ENCODE measurements at places on chromosomes 5 and 9. TPM values are rescaled to one million over a fixed set of nuclear protein-coding genes. Genes with fewer than 3 reads are reported as not detected.

The PLAC8L1 gene
- polyA plus RNA-seq = 0.76 TPM

DNA sequence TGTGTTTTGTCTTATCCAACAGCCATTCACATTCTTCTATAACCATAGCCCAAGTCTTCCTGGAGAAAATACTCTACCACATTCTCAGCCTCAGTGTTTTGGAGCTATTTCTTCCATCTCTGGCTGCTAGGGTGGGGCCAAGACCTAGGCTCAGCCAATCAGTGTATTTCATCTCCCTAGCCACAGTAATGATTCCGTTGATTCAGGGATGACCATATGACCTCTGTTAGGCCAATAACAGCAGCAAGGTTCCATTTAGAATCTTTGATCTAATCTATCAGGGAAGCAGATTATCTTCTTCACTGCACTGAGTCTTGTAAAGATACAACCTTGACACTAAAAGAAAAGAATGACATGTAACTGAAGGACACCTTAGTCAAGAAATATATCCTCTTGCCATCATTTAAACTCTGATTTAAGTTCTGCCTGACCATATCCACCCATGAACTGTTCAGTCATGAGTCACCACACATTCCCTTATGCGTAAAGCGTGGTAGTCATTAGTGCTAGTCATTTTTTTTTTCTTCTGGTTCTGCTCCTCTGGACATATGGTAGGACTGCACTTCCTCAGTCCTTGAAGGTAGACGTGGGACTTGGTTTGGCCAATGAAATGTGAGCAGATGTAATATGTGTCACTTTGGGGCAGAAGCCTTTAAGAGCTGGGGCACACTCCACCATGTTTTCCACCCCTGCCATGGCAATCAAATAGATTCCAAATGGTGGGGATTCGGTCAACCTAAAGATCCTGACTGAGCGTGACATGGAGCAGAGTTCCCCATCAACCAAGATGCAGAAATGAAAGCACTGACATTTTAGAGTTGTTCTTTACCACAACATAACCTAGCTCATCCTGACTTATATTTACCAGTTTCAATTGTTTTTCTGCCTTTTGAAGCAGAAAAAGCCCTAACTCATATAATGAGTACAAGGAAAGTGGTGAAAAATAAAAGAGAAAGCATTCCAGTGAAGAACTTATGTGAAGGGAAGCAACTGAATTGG is 12.7 kb upstream of the PRELID2 start:
- DNase-seq = no peak

DNA sequence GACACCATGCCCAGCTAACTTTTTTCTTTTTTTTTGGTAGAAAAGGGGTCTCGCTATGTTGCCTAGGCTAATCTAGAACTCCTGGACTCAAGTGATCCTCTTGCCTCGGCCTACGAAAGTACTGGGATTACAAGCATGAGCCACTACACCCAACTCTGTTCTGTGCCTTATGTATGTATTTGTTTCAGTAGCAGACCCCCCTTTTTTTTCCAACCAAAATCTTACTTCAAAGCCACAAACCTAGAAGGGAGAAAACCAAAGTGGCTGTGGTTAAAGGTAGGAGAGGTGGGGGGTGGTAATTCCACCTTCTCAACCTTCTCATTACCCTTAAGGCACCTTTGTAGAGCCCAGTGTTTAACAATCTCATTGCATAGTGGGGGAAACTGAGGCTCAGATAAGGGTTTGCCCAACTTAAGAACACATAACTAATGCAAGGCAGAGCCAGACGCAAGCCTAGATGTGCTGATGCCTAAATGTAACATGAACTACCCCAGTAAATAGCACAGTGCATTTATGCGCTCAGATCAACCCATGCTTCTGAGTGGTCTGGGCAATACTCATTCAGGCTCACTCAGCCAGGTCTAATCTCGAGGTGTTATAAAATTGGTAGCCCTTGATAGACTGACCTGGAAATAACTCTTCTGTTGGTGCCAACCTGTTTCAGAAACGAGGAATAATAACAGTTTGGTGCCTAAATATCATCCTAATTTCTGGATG is 33.0 kb downstream of the ITK start:
- DNase-seq = no peak

DNA sequence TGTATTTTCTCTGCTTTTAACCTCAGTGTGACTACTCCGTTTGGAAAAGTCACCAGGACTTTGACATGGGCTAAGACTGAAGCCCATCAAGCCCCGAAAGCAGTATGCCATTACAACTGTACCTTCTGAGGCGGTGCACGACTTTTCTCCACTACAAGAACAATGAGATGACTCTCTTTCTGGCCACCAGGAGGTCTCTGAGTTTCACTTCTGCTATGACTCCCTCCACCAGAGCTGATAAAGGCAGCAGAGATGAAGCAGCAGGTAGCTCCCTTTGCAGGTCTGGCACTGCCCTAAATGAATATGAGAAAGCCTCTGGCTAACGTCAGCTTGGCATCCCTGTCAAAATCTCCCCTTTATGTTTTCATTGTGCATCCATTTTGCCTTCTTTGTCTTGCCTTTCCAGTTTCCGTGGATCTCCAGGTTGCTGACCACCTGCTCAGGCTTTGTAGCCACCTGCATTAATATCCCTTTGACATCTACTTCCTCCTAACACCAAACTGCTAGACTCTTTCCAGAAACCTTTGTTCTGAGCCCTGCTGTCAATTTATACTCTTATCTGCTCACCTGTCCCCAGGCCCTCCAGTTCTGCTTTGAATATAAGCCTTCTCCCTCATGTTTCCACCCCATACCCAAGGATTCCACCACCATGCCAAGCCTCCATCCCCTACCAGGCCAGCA is 221.7 kb downstream of the ZNF608 start:
- no peak for DNase-seq

GRCh38 chr5:114782869-114783268 is 386.8 kb downstream of the TRIM36 start:
- no peak for DNase-seq

- no peak for DNase-seq
Measured at GRCh38 chr5:141560151-141560550, 58.6 kb downstream of the DIAPH1 start.

The LYRM7 gene
- 15.2 TPM for polyA plus RNA-seq

DNA sequence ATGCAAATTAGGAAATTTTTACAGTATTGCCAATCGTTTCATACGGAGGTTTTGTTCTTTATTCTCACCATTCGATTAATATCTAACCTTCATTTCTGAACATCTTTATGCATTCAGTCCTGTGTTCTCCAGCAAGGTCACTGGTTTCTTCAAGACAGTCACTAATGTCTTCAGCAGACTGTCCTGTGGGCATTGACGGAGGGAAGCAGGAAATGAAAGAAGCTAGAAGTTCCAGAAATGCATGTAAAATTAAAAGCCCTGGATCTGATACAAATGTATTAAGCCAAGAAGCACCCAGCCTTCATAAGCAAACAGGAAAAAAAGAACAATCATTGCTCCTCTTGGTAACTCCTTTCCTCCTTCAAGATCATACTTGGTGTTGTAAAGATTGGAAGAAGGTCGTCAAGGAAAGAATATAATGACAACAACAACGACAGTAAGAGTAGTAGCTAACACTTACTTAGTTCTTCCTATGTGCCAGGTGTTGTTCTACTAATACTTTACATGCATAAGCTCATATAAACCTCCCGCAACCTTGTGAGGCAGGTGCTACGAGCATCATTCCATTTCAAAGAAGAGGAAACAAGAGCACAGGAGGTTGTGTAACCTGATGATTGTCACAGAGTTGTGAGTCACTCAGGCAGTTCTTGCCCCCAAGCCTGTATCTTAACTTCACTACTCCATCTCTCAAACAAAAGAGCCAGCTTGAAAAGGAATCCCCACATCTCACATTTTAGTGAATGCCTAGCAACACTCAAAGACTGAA is 59.9 kb upstream of the CER1 start:
- DNase-seq = no peak

- no peak for DNase-seq
Measured at GRCh38 chr5:133734916-133735315, 122.6 kb upstream of the FSTL4 start.

- DNase-seq = no peak
Measured at GRCh38 chr9:107389617-107390071, 99.9 kb downstream of the KLF4 start.

The WHRN gene
- 7.3 TPM for polyA plus RNA-seq

- DNase-seq = no peak
Measured at GRCh38 chr9:69260161-69260560, 64.9 kb upstream of the ENTREP1 start.

The NOXA1 gene
- 4.8 TPM for polyA plus RNA-seq

The DOCK8 gene
- 10.3 TPM for polyA plus RNA-seq

- no peak for DNase-seq
Measured at GRCh38 chr5:56095579-56096102, 100.9 kb upstream of the IL6ST start.

GRCh38 chr5:8944005-8944404 is 601.9 kb downstream of the SEMA5A start:
- DNase-seq = no peak

- DNase-seq = no peak
Measured at GRCh38 chr5:75465480-75465879, 45.9 kb downstream of the CERT1 start.

The SLCO4C1 gene
- 32.8 TPM for polyA plus RNA-seq

The YIPF5 gene
- 75.9 TPM for polyA plus RNA-seq

GRCh38 chr5:33691856-33692255 is 199.9 kb downstream of the ADAMTS12 start:
- DNase-seq = no peak

GRCh38 chr5:101966476-101966875 is 329.6 kb downstream of the SLCO4C1 start:
- no peak for DNase-seq

GRCh38 chr5:16108418-16108817 is 71.2 kb downstream of the MARCHF11 start:
- no peak for DNase-seq

DNA sequence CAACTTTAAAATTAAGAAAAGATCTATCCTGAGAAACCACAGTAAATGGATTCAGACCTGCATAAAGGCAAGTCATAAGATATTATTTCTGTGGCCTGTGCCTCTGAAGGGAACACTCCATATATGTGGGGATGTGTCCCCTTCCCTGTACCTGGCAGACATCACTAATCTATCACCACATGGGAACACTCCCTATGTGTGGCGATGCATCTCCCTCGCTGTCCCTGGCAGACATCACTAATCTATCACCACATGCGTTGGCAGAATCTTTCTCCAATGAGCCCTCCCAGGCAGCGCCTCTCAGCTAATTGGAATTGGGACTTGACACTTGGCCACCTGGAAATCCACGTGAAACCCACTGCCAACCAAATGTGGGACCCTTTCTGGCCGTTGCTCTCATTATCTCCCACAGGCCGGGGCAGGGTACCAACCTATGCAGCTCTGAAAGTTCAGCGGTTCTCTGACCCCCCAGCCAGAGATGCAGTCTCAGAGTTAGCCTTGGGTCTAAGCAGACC is 25.2 kb upstream of the ASS1 start:
- no peak for DNase-seq

DNA sequence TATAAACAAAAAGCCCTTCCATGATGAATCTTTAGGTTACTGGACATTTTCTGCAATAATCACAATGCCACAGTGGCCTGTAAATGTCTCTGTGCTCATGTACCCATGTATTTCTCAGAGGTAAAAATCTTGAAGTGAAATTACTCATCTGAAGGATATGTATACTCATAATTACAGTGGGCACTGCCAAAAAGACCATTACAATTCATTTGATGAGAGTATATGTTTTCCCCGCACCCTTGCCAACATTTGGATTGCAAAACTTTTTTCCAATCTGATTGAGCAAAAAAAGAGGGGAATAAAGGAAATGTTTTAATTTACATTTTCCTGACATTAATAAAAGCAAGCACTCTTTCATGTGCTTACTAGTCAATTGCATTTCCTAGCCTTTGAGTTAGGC is 110.5 kb downstream of the EPB41L4A start:
- no peak for DNase-seq

The ENTREP1 gene
- 6.0 TPM for polyA plus RNA-seq

DNA sequence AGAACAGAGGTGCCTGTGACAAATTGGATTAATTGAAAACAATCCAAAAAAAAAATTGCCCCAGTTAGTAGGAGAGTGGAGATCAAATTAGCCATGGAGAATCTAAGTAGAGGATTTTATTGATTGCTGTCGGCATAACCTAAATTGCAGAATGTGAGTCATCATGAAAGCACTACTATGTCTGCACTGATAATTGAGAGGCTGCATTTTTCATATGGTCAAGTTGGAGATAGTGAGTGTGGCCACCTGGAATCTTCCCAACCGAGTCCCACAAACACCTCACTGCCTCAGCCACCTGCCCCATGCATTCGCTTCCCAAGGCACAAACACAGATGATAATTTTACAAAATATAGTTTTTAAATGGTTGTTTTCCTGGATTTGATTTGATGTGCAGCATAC is 123.7 kb downstream of the NTRK2 start:
- no peak for DNase-seq

The DIPK1B gene
- 38.8 TPM for polyA plus RNA-seq

The IL31RA gene
- polyA plus RNA-seq = 0.06 TPM

DNA sequence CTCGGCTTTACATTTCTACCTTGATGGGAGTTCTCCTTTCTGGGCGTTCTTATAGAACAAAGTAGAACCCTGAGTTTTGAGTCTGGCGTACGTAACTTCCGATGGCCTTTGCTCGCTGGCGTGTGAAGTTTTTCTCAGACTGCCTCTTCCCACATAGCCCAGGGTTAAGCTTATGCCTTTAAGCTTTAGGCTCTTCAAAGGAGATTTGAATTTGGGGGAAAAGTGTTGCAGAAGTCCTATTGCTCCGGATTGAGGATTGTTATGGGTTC is 13.7 kb upstream of the FBP2 start:
- DNase-seq = no peak

The C9orf153 gene
- 0.06 TPM for polyA plus RNA-seq

DNA sequence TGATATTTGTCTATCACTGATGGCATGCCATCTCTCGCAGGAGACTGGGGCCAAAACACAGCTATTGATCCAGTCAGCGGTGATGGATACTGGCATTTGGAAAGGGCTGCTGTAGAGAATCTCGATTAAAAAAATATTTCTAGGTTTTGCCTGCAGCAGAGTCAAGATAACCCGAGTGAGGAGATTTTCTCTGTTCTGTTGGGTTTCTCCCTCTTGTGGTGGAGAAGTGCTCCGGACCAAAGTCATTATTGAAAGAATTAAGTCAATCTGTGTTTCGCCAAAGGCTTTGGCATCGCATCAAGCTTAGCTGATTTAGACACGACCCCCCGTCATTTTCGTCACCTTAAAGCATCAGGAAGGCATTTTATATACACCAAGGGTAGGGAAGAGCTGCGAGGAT is 97.1 kb upstream of the IRX2 start:
- DNase-seq = no peak

GRCh38 chr5:124701873-124702425 is 44.5 kb downstream of the ZNF608 start:
- DNase-seq = no peak
